ENCODE measurements at places on chromosomes 1 and 21.

DNA sequence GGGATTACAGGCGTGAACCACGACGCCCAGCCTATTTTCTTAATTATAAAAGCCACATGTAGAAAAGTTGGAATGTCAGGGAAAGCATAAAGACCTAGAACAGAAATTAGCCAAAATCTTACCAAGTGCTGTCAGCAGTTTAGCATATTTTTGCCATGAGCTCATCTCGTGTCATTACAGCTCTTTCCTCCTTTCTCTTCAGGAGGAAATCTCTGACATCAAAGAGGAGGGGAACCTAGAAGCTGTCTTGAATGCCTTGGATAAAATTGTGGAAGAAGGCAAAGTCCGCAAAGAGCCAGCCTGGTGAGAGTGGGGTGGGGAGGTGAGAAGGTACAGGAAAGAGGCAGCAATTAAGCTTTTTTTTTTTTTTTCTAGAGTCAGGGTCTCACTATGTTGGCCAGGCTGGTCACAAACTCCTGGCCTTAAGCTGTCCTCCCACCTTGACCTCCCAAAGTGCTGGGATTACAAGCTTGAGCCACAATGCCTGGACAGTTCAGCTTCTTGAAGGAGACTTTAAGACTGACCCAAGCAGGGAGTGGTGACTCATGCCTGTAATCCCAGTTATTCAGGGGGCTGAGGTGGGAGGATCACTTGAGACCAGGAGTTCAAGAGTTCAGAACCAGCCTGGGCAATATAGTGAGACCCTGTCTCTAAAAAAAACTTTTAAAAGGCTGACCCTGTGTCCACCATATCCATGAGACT, 8.4 kb upstream of the BGLAP start:
- no peak for DNase-seq

DNA sequence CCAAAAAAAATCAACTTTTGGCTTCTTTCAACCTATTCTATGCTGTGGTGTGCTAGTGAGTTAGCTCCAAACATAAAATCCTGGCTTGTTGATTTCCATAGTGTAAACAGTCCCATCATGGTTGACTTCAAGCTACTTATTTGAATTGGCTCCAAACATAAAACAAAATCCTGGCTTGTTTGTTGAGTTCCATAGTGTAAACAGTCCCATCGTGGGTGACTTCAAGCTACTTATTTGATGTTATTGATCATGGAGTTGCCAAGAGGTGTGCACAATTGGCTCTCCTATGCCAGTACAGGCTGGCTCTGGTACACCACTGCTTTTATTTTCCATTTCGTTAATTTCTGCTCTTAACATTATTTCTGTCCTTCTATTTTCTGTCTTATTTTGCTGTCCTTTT, 1.8 kb upstream of the COA6 start:
- DNase-seq = peak; percentile 60

- no peak for DNase-seq
These were observed 48.2 kb downstream of the RAB3GAP2 start for GRCh38 chr1:220224033-220224432.

DNA sequence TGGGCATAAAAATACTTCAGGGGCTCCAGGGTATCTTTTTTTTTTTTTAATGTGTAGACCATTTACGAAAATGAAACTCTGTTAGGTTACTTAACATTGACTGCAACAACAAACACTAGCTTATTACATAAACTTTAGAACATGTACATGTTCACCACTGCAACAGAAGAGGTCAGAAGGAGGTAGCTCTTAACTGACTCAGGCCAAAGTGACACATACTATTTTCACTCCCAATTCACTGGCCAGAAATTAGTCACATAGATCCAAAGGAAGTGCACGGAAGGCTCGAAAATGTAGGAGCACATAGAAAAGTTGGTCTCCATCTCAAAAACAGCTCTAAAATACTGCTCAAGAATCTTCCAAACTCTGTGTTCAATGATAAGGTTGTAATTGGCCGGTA, 107.2 kb downstream of the AKT3 start:
- DNase-seq = no peak

- DNase-seq = no peak
These were observed 66.7 kb downstream of the COL18A1 start for GRCh38 chr21:45471525-45472221.

- DNase-seq = no peak
These were observed 16.6 kb downstream of the BCAR3 start for GRCh38 chr1:93665015-93665414.

DNA sequence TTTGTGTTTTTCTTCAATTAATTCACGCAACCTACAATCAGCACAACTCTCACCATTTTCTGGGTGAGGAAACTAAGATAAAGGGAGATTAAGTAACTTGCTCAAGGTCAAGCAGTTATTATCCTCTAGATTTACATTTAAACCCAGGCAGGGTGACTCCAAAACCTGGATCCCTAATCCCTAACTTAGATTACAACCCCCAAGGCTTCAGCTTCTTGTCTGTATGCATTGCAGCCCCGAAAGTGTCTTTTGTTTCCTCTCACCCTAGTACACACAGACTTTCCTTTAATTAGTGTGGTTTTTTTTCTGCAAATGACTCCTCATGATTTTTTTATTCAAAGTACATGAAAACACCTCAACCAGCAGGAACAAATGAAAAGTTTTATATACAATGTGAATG, 748.6 kb upstream of the ADGRL2 start:
- no peak for DNase-seq

DNA sequence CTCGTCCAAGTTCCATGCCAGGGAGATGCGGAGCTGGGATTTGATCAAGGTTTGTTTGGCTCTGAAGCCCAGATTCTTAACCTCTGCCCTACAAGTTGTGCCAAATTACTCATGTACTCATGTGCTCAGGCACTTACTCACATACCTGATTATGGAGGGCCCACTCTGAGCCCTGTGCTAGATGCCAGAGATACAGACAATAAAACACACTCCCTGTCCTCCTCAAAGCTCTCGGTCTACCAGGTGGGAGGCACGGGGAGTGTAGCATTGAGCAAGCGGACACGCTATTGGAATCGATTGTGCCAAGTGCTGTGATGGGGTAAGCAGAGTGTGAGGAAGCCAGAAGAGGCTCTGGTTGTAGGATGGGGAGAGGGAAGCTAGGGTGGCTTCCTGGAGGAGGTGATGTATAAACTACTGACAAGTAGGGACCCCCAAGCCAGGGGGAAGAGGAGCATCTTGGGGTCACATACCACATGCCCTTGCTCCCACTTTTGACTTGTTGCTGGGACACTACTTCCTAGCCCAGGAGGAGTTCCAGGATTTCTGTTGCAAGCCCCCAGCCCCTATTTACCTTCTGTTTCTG, 49.8 kb upstream of the IFNLR1 start:
- DNase-seq = no peak

GRCh38 chr1:7292714-7293419, 478.2 kb upstream of the VAMP3 start:
- peak; percentile 21 for DNase-seq

GRCh38 chr1:229075716-229076115, 195.2 kb upstream of the RAB4A start:
- DNase-seq = no peak

DNA sequence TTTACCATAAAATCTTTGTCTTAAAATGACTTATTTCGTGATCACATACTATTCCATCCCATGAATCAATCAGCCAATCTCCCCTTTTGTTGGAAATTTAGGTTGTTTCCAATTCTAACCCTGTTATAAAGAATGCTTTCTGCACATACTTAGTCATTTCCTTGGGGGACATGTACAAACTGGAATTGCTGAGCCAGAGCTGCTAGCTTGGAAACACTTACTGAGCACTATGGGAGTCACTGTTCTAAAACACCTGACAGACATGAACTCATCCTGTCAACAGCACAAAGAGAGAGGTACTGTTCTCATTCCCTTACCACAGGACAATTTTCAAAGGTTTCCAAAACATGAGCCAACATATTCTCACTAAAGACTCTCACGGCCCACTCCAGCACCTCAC, 32.1 kb downstream of the AK2 start:
- DNase-seq = no peak

DNA sequence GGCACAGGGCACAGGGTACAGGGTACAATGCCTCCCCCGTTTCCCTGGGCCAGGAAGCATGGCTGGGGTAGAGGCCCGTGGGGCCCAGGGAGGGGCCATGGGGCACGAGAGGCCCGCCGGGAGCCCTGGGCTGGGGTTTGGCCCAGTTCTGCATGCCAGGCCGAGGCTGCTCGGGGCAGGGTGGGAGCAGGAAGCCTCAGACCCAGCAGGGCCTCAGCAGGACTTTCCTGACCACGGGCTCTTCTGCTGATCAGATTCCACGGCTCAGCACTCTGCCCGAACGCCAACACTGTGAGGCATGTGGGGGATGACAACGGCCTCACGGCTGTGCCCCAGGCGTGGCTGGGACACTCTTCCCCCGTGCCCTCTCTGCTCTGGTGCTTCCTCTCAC, 104.3 kb downstream of the NPHP4 start:
- no peak for DNase-seq

GRCh38 chr1:93219443-93219842, 38.9 kb downstream of the CCDC18 start:
- DNase-seq = no peak

DNA sequence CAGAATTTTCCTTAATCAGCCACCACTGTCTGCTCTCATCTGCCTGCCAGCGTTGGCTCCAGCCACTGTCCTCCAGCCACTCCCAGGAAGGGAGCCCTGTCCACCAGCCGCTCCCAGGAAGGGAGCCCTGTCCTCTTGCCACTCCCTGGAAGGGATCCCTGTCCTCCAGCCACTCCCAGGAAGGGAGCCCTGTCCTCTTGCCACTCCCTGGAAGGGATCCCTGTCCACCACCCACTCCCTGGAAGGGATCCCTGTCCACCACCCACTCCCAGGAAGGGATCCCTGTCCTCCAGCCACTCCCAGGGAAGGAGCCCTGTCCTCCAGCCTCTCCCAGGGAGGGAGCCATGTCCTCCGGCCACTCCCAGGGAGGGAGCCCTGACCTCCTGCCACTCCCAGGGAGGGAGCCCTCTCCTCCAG, 726.5 kb downstream of the PTPRU start:
- DNase-seq = no peak

DNA sequence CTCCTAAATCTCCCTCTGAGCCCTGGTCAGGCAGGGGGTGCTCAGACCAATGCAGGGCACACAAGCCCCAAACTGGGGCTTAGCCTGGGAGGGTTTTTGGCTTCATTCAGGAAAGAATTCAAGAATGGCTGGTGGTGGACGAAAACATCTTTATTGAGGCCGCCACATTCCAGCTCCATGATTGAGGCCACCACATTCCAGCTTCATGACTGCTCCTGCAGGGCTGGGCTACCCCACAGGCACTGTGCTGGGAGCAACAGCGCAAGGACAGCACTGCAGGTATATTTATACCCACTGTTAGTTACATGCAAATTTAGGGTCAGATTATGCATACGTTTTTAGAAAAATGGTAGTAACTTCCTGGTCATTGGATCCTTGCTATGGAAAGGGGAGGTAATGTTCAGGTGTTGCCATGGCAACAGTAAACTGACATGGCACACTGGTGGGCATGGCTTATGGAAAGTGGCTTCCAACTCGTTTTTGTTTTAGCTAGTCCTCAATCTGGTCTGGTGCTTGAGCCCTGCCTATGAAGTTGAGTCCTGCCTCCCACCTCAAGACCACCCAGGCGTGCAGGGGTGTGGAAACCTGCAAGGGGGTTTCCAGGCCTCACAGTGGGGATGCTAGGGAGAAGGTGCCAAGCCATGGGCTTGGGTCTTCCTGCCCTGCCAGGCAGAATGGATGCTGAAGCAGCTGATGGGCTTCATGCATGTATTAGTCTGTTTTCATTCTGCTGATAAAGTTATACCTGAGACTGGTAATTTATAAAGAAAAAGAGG, 348.7 kb upstream of the AJAP1 start:
- no peak for DNase-seq

GRCh38 chr1:18419113-18419844, 61.5 kb upstream of the KLHDC7A start:
- no peak for DNase-seq

- DNase-seq = peak; percentile 41
These were observed 28.5 kb upstream of the PKP1 start for GRCh38 chr1:201254625-201255478.

- no peak for DNase-seq
These were observed 205.4 kb downstream of the NFIA start for GRCh38 chr1:61287734-61288133.

GRCh38 chr1:3909615-3910014, 9.5 kb upstream of the C1orf174 start:
- DNase-seq = peak; percentile 26

- DNase-seq = no peak
These were observed 46.8 kb downstream of the CD247 start for GRCh38 chr1:167471568-167471967.

DNA sequence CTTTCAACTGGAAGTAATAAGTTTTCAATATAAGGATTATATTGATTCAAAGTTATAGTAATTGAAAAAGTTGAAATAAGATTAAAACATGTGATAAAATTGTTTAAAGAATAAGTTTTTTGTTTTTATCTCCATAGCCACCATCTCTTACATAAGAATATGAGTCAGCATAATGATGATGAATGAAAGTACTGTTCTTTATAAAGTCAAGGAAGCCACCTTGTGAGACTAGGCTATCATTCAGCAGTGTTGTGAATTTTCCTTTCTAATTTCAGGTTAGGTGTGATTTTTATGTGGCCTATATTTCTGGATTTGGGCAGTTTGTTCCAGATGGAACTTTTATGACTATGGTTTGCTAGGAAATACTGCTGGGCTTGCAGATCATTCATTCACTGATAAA, 22.4 kb upstream of the ASB17 start:
- DNase-seq = no peak

DNA sequence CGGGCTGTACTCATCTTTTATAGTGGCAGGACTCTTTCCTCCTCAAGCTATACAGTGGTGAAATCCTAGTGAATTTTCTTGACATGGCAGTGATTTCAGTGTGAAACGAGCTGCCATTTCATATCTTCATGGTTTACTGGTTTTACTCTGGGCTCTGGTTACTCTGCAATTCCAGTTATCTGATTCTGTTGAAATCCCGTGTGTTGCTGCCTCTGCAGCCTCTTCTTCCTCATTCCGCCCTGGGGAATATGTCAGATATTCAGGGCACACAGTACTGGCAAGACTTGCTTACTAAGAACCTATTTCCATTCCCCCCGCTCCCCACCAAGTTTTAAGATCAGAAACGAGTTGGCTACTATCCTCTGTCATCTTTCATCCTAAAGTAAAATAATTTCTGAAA, 7.9 kb upstream of the OR2B11 start:
- no peak for DNase-seq

DNA sequence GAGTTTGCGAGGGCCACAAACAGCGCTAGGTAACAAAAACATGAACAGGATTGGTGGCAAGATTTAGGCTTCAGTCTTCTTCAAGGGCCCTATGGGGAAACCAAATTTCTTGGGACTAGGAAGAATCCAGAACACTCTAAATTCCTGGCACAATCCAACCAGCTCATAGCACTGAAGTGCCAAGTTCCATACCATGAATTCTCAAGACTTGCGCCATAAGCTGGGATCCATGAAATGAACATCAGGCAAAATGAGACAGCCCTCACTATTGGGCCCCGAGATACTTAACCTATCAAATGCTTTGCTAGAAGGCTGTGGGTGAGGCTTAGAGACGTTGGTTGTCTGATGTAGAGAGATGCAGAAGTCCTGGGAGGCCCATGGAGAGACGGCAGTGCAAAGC, 322.1 kb downstream of the PAPPA2 start:
- no peak for DNase-seq
